Dermis blood vessel endothelial cell (primary cell): ENCODE measurements at places on chromosomes 16 and 17. TPM values are rescaled to one million over a fixed set of nuclear protein-coding genes. Genes with fewer than 3 reads are reported as not detected.

The SPN gene
- not detected in 2 replicates for total RNA-seq

The DPEP3 gene
- not detected in 2 replicates for total RNA-seq

The EPN3 gene
- total RNA-seq: under 0.01 TPM in 1 of 2 replicates, not detected in the other

The ALOX12 gene
- total RNA-seq: not detected in 2 replicates

The CLEC19A gene
- total RNA-seq: not detected in 2 replicates

The KRTAP4-1 gene
- not detected in 2 replicates for total RNA-seq

The FOXJ1 gene
- 0.05 TPM in 1 of 2 replicates, not detected in the other for total RNA-seq

The CACNA1H gene
- total RNA-seq: 0.05 and 0.17 TPM in 2 replicates

The HEATR9 gene
- not detected in 2 replicates for total RNA-seq

The PLD6 gene
- total RNA-seq: 1.4 and 2.0 TPM in 2 replicates

The FNDC8 gene
- total RNA-seq: not detected in 2 replicates

The RNF157 gene
- total RNA-seq: 0.34 and 0.74 TPM in 2 replicates

The PDK2 gene
- 12.3 and 20.8 TPM in 2 replicates for total RNA-seq
